ENCODE measurements at places on chromosomes 12 and 14.

- DNase-seq: no peak
Measured at GRCh38 chr12:95787274-95787818, 3.2 kb downstream of the NTN4 start.

DNA sequence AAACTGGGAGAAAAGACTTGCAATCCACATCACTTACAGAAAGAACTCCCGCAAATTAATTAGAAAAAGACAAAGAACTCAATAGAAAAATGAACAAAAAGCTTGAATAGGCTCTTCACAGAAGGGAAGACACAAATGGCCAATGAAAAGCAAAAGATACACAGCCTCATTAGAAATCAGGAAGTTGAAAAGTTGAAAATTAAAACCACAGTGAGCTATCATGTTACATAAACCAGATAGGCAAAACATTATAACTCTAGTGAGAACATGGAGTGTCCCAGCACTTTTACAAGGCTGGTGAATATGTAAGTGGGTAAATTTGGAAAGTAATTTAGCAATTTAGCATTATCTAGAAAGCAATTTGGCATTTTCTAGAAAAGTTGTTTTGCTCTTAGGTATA is 158.4 kb upstream of the RASSF8 start:
- peak; percentile 13 for DNase-seq

DNA sequence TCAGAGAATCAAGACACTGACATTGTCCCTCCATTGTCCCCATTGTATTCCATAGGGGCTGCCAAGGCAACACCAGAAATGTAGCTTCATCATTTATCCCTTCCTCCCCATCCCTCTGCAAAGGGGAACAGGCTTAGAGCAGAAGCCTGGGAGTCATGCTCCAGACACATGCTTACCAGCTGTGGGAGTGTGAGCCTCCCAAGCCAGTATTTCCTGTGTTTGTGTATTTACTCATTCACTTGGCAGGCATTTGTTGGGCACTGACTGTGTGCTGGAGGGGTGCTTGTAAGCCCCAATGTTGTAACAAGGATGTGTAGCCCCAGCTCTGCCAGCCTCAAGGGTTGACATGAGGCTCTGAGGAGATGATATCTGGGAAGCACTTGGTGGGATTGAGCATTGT is 46.0 kb upstream of the TCL1A start:
- no peak for DNase-seq

DNA sequence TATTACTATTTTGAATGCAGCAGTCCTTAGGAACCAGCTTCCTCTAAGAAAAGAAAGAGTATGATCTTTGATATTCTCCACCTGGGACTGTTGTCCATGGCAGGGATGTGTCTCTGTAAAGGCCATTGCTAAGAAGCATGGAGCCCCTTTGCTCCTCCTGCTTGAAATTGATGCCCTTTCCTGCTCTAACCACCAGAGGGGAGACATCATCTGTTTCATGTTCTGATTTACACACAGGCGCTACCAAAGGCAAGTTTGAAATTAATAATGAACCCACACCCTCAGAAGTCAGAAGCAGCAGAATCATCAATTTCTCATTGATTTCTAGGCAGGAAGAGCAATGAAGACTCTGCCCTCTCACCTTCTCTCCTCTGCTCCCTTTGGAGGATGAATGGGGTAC is 253.8 kb downstream of the RMST start:
- DNase-seq: peak; percentile 20

DNA sequence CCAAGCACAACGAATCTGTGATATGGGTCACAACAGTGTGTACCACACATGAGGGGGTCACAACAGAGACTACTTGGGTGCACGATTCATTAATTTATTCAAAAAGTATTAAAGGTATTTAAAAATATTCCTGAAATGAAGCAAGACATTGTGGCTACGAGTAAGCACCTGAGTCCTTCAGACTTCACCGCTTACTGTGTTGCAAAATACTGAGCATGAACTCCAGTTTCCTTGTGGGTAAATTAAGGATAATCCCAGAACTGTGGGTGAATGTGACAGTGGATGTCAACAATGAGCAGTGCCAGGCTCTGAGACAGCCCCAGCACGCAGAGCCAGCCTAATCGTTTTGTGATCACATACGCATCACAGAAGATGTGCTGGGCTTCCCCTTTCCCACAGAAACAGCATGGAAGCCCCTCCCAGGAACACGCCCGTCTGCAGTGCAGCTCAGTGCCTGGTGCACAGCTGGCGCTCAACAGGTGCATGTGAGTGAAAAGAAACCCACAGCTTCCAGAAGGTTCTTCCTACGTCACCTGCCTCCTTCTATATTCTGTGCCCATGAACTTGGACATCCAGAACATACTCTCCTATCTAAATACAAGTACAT is 29.1 kb downstream of the CDC42BPB start:
- no peak for DNase-seq

DNA sequence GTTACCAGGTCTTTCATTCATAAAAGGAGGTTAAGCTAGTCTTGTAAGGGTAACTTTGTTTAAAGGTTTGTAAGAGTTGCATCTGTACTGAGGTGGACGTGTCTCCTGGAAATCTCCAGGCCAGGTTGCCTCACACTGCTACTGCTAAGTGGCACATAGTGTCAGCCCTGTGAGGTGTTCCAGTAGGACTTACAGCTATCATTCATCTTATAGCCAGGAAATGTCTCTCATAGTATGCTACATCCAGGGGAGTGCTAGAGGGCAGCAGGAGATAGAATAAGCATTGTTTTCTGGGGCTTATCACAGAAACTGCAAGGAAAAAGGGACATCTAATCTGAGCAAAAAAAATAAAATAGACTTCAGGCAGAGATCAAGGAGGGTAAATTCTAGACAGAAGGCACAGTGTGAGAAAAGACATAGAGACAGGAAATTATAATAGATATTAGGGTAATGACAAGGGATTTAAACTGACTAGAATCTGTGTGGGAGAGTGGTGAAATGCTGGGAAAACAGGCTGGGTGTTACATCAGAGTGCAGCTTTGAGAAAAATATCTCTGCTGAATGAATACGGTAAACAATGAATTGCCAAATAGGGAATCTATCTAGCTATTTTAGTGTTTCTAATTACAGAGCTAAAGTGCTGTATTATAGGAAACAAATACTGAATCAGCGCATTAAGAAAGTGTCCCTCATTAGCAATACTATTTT is 205.1 kb upstream of the ABCD2 start:
- DNase-seq: peak; percentile 4

GRCh38 chr14:65159281-65160062 is 57.2 kb upstream of the MAX start:
- DNase-seq: no peak

- DNase-seq: no peak
Measured at GRCh38 chr12:51368640-51369517, 22.3 kb downstream of the GALNT6 start.

GRCh38 chr14:38405851-38406635 is 150.2 kb upstream of the CLEC14A start:
- DNase-seq: no peak

- no peak for DNase-seq
Measured at GRCh38 chr14:68651075-68651474, 141.8 kb downstream of the ZFP36L1 start.

DNA sequence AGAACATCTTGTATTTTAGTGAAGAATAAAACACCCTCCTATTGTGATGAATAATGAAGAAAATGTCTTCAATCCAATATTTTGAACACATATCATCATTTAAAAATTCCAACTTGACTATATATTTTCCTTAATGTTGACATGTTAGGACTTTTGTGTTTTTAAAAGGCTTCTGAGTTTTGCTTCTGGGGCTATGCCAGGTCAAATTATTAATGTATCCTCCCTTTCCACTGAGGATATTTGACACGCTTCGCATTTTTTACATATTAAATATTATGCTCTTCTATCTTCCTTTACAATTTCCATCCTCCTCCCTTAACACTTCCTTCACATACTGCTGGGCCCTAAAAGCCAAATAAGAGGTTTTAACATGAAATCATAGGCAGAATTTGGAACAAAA is 20.6 kb downstream of the RERG start:
- no peak for DNase-seq

GRCh38 chr12:82203086-82203485 is 155.1 kb downstream of the CCDC59 start:
- DNase-seq: no peak

DNA sequence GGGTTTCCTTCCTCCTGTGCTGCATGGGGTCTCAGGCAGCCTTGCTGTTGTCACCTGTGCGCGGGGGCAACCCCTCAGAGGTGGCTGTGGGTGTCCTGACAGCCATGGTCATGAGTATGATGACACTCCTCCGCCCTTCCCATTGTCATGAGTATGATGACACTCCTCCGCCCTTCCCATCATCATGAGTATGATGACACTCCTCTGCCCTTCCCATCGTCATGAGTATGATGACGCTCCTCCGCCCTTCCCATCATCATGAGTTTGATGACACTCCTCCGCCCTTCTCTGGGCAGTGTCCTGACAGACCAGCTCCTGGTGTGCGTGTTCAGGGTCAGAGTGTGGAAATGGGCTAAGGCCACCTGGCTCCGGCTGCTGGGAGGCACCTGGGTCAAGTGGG is 40.0 kb downstream of the FBRSL1 start:
- no peak for DNase-seq

DNA sequence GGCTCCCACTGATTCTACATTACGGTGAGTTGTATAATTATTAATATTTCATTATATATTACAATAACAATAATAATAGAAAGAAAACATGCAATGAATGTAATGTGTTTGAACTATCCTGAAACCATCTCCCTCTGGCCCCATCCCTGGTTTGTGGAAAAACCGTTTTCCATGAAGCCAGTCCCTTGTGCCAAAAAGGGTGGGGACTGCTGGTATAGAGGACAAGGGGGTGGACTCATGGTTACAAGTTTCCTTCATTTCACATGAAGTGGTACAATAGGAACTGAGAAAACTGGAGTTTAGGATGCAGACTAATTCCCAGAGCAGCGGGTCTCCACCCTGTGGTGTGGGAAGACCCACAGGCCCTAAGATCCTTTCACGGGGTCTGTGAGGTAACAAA is 3.0 kb upstream of the C1RL start:
- DNase-seq: no peak

DNA sequence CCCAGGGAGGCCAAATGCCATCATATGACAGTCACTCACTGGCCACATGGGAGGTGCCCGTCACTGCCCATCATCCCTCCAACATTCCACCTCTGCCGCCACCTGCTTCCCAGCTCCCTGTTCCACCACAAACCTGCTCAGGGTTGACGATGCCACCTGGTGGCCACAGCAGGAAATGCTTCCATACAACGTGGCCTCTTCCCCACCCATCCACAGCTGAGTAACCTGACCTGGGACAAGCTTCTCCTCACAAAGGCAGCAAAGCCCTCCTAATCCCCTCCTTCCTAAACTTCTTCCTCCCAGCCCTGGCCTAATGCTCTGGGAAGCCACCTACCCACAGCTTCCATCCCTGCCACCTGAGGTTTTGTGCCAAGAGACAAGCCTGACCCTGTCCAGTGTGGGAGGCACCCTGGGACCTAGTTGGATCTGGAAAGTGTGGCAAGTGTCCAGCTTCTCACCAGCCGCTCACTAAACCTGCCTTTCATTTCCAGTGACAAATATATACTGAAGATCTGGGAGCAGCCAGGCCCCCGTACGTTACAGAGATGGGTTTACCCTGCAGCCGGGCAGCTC is 4.3 kb downstream of the DEGS2 start:
- DNase-seq: peak; percentile 46

DNA sequence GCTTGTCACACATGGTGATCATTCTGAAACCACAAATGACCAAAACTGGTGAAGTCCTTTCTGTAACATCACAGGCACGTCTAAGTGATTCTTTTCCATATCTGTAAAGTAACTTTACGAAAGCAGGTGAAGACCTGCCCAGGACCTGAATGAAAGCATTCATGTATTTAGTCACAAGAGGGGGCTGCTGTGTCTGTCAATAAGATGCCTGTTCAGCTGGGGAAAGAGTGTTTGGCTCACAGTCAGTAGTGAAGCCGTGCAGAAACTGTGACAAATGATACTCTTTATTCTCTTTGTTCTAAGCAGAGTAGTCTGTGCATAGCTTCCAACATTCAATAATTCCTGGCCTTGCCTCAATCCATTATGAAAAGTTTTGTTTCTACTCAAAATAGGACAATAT is 373.5 kb upstream of the OR4E1 start:
- DNase-seq: peak; percentile 16

- peak; percentile 27 for DNase-seq
Measured at GRCh38 chr12:95633732-95634465, 82.6 kb upstream of the USP44 start.

DNA sequence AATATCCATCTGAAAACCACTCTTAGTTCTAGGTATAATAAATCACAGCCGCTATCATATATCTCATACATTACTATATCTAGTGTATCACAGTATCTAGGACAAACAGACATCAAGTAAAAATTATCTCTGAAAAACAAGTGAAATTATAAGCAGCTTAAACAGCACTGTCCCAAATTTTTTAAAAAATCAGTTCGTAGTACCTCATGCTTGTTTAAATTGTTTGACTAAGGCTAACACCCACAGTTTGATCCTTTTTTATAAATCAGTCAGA is 33.9 kb downstream of the CDK17 start:
- DNase-seq: no peak

- no peak for DNase-seq
Measured at GRCh38 chr12:93442411-93443340, 929 bp upstream of the UBE2N start.

- no peak for DNase-seq
Measured at GRCh38 chr12:119772431-119772830, 104.5 kb downstream of the PRKAB1 start.

DNA sequence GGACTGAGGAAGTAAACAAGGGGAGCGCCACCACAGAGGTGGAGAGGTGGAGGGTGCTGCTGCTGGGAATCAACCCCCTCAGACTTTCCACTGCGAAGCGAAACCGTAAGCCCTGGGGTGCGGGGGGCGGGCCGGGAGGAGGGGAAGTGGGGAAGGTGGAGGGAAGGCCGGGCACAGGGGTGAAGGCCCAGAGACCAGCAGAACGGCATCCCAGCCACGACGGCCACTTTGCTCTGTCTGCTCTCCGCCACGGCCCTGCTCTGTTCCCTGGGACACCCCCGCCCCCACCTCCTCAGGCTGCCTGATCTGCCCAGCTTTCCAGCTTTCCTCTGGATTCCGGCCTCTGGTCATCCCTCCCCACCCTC is at the start of gene LAG3:
Gene LAG3 (plus strand): TSS at position 190 of the 365 bp plus-strand sequence. CDS start 333 bp downstream, outside the sequence.
- DNase-seq: no peak

- DNase-seq: no peak
Measured at GRCh38 chr12:44875417-44875953, 630 bp downstream of the NELL2 start.

GRCh38 chr12:107368586-107368985 is 275.2 kb upstream of the CRY1 start:
- no peak for DNase-seq

- DNase-seq: no peak
Measured at GRCh38 chr12:15842108-15842507, 40.1 kb upstream of the STRAP start.

DNA sequence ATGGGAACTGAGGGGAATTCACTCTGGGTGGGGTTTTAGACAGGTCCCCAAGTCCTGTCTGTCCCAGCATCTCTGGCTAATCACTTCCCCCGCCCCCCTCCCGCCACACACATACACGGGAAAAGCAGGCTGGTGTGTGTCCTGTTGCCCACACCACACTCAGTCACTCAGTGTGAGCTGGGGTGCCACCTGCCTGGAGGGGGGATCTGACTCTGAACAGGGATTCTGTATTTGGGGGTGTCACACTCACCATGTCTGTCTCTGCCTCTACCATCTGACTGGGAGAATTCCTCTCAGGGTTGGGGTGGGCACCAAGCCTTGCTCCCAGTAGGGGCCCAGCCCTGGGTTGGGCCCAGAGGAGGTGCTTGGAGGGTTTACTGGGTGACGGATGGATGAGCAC is 31.1 kb downstream of the SH2B3 start:
- DNase-seq: no peak

Data from COLO829 (cell line).